ENCODE measurements at places on chromosomes 12 and 14.

GRCh38 chr12:102480406-102480805, at the start of gene IGF1:
Gene IGF1, minus strand, starts transcription at chr12:102480563. Its CDS starts 182 bp downstream, at chr12:102480381.
- DNase-seq = no peak

DNA sequence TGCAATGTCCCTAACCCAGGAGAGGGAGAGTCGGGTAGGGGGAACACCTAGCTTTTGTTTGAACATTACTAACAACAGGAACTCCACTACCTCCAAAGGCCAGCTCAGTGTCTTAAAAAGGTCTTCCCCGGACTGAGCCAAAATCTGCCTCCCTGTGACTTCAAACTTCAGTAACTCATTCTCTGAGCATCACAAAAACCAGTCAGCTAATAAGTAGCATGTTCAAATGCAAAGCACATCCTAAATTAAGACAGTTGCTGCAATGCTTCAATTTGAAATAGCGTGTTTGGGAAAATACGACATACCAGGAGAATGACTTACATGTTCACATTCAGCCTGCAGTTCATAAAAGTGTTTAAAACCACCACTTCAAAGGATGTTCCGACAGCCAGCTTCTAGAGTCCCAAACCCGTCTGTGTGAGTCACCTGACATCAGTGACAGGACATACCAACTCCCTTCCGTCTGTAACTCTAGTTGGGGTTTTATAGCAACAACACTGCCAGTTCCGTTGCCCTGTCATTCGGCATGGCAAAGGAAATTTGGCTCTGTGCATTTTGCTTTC, 13.0 kb downstream of the ZFP36L1 start:
- DNase-seq = no peak

- DNase-seq = no peak
These were observed 56.0 kb downstream of the PTPRB start for GRCh38 chr12:70581208-70581607.

DNA sequence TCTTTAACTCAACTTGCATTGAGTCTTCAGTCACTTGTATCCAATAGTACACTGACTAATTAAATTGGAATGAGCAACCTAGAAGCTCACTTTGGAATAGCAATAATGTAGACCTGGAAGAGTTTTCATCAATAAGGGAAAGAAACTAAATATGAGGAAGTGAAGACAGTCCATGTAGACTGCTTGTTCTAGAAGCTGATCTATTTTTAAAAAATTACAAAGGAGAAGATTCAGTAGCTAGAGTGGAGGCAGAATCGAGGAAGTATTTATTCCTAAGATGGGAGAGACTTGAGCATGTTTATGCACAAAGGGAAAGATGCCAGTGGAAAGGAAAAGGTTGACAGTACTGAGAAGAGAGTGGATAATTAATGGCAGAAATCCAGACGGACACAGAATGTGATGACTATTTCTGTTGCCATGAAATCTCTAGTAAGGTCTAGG, 156.3 kb upstream of the PDE3A start:
- no peak for DNase-seq

DNA sequence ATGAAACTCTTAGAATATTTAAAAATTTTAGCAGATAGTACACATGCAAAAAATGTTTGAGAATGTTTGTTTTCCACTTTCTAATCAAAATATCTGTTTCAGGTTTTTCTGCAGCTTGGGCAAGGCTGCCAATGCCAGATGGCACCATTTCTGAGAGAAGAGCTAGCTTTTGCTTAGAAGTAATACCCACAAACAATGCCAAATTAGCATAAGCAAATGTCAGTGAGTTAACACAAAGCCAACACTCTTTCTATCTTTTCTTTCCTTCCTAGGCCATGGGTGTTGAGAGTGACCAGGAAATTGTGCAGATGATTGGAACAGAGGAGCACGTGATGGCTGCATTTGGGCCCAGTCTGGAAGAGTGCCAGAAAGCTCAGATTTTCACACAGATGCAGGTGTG, 35.2 kb downstream of the POLR3B start:
- no peak for DNase-seq

DNA sequence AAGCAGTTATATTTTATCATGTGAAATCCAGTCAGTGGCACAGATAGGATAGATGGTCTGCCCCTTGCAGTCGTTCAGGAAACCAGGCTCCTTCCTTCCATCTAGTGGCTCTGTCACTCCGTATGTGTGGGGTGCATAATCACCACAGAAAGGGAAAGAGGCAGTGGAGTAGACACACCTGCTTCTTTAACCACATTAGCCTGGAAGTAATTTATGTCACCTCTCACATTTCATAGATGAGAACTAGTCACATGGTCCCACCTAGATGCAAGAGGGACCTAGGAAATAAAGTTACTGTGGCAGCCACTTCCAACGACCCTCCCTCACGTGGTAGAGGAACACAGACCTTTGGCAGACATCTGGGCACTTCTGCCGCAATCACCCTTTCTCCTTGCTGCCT, 14.2 kb upstream of the RNU6-8 start:
- no peak for DNase-seq

DNA sequence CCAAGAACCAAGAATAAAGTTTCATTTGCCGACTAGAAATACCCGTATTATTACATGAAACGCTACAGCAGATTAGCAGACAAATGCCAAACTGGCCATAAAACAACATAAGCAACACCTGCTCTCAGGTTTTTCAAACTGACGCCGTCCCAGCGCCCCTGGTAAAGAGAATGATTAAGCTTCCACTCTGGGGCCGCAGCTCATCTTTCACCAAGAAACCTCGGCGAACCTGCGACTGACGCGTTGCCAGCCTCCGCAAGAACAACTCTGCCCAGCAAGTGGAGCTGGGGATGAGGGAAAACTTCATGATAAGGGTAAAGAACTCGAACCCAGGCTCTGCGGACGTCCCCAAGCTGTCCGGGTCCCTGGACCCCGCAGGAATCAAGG, 530 bp downstream of the ARL1 start:
- DNase-seq = no peak

DNA sequence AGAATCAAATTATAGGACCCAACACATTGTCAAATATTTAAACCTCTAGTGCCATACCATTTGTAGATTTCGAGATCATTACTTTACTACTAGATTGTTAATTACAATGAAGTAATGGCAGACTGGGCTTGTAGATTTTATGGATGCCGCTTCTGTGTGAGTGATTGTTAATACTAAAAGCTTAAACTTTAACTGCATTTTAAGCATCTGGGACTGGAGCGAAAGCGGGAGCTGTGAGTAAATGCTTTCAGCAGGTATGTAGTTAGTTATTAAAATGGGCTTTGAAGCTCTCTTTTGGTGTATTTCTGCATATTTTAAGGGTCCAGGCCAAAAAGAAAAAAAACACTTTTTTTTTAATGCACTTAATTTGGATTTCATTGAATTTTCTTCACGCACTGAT, 519.3 kb downstream of the MED13L start:
- no peak for DNase-seq

DNA sequence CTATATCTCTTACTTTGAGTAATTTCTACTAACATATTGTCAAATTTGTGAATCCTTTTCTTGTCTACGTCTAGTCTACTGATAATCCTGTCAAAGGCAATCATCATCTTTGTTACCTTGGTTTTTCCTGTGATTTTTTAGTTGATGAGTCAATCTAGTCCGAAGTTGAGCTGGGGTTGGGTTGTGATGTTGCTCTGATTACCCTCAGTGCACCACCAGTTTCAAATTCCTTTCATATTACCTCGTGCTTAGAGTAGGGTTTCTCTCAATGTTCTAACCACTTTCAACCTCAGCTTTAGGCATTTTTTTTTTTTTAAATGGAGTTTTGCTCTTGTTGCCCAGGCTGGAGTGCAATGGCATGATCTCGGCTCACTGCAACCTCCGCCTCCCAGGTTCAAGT, 186.8 kb downstream of the BTG1 start:
- DNase-seq = no peak

GRCh38 chr12:57234571-57235016, 5.1 kb downstream of the SHMT2 start:
- DNase-seq = no peak

DNA sequence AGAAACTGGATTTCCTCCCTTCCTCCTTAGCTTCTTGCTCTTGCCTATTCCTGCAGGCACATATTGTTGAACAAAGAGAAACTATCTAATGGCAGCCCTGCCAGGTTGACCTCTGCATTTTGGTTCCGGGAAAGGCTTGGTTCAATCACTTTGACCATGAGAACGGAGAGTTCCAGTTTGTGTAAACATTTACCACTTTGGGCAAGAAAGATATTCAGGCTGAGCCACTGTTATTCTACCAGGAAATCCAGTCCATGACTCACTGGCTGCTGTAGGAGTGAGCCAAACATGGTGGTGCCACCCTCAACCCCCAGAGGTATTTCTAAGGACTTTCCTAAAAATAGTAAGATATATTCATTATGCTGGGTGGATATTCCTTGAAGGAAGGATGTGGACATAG, 242.2 kb upstream of the OR4E1 start:
- DNase-seq = no peak

GRCh38 chr12:66963901-66964300, 285.0 kb upstream of the GRIP1 start:
- DNase-seq = no peak

GRCh38 chr14:66081594-66082376, 404.4 kb upstream of the CCDC196 start:
- no peak for DNase-seq

DNA sequence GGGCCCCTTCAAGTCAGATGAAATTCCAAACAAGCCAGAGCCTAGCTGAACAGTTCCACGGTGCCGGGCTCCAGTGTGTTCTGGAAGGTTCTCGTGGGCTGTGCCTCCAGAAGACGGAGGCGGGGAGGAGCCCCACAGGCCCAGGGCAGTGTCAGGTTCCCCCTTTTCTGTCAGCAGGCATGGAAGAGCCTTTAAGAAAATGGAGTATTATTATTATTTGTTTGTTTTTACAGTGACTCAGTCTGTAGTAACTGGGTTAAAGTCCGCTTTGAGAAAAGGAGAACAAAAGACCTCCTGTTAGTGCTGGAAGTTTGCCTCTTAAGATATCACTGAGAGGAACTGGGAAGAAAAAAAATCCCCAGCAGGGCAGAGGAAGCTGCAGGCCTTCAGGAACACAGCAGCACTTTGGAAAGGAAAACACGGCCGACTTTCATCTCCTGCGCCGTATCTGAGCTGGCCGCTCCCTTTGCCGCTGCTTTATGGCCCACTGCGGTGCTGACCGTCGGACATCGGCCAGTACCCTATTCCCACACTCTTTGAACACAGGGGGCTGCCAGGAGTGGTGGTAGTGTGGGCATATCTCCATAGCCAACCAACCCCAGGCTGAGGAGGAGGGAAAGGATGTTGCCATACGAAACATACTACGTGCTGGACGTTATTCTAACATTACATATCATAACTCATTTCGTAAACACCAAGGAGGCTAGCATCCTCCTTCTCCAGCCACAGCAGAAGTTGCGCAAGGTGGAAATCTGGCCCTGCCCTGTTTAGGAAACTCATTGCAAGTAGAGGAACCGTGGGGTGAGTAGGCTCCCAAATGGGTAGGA, 194.0 kb downstream of the ZFP36L1 start:
- no peak for DNase-seq

- no peak for DNase-seq
These were observed 14.6 kb upstream of the DENND5B start for GRCh38 chr12:31605531-31605930.

- DNase-seq = no peak
These were observed 3.8 kb downstream of the ETV6 start for GRCh38 chr12:11653215-11653753.

DNA sequence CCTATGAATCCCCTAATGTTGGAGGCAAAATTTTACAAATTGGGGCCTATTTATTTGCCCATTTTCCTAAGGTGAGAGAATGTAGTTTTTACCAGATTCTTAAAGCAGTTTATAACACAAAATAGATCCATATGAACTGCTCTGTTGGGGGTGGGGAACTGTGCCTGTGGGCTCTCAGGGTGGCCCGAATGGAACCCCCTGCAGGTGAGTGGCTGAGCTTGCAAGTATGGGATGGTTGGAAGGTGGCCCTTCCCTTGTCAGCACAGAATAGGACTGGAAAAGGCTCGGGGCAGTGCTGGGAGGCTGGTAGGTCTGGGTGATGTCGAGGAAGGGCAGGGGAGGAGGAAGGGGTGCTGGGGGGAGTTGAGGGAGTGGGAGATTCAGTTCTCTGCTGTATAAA, 4.9 kb downstream of the VSX2 start:
- no peak for DNase-seq

DNA sequence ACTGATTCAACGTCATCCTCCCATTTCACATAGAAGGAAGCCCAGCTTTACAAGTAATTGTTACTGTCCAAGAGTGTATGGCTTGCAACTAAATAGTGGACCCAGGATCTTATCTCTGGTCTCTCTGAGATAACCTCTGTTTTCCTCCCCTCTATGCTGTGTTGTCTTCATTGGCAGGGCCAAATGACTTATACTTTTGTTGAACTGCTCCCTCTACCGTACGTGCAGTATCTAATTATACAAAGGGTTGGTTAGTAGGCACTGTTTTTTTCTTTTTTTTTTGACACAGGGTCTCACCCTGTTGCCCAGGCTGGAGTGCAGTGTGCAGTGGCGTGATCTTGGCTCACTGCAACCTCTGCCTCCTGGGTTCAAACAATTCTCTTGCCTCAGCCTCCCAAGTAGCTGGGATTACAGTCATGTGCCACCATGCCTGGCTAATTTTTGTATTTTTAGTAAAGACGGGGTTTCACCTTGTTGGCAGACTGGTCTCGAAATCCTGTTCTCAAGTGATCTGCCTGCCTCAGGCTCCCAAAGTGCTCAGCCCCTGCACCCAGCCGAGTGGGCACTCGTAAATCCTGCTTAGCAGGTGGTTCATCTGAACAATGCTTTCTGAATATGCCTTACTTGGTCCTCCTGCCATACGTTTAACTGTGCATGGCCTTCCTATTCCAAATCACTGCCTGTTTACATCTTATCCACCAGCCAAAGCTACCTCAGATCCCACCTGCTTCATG, 162.1 kb downstream of the ADCK1 start:
- DNase-seq = no peak

GRCh38 chr14:22524784-22525161, 64.3 kb downstream of the DAD1 start:
- no peak for DNase-seq

- DNase-seq = no peak
These were observed 2.2 kb upstream of the PTGDR start for GRCh38 chr14:52265253-52265652.

DNA sequence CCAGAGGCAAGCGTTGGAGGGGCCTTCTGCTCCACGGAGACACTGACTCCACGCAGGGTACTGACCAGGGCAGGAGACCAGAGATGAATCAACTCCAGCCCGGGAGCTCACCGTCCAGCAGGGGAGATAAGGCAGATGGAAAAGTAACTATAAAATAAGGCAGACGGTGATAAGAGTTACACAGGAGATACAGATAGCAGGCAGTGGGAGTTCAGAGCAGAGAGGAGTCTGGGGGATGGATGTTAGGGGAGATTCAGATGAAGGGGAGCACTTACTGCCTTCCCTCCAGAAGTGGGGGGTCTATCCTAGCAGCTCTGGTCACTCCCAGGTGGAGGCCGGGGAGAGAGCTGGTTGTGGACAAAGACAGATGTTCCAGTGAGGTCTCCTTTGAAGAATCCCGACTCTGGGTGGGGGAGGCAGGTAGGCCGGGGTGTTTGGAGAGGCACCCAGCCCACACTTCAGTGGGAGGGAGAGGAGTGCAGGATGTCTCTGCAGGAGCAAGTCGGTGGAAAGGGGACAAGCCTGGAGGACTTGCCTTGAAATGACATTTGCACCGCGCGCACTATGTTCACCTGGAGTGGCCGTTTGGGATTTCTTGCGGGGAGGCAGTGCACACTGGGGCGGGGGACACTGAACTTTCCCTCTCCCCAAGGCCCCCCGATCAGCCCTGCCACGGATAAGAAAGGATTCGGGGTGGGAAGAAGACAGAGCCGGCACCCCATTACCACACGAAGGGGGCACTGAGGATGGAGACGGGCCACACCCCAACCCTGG, 1.2 kb downstream of the PITPNM2 start:
- no peak for DNase-seq

Measured in activated CD8-positive, alpha-beta memory T cell treated with anti-CD3 and anti-CD28 coated beads for 1 hour (primary cell).